Stimulated activated CD8-positive, alpha-beta memory T cell treated with anti-CD3 and anti-CD28 coated beads, Interleukin-4, amount 100 ng/mL, for 1 hour (primary cell): ENCODE measurements at places on chromosomes 1 and 21.

DNA sequence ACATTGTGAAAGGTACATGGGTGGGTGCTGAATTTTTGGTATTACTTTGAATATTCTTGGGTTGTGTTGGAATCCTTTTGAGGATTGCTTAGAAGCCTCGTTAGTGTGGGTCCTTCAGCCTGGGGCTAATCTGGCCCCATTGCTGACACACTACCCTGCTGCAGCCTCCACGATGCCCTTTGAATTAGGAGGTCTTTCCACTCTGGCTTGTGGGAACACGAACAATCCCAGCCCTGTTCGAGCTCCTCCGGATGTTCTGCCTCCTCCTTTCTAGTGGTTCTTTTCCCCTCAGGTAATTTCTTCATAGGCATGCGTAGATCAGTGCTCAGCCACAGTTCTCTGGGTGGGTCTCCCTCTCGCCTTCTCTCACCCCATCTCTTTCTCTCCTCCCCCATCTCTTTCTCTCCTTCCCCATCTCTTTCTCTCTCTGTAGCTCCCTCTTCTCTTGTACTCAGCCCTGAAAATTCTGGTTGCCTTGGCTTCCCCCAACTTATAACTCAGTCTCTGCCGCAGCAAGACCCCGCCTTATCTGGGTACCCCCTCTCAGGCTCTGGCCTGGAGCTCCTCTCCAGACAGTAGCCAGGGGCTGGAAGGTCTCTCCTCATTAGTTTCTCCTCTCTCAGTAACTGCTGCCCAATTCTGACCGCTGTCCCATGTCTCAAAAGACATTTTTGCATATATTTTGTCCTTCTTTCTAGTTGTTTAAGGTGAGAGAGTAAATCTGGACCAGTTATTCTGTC lies 46.0 kb upstream of the SLC19A1 start:
- no peak for DNase-seq

GRCh38 chr1:175274368-175274767 lies 81.8 kb upstream of the KIAA0040 start:
- no peak for DNase-seq

DNA sequence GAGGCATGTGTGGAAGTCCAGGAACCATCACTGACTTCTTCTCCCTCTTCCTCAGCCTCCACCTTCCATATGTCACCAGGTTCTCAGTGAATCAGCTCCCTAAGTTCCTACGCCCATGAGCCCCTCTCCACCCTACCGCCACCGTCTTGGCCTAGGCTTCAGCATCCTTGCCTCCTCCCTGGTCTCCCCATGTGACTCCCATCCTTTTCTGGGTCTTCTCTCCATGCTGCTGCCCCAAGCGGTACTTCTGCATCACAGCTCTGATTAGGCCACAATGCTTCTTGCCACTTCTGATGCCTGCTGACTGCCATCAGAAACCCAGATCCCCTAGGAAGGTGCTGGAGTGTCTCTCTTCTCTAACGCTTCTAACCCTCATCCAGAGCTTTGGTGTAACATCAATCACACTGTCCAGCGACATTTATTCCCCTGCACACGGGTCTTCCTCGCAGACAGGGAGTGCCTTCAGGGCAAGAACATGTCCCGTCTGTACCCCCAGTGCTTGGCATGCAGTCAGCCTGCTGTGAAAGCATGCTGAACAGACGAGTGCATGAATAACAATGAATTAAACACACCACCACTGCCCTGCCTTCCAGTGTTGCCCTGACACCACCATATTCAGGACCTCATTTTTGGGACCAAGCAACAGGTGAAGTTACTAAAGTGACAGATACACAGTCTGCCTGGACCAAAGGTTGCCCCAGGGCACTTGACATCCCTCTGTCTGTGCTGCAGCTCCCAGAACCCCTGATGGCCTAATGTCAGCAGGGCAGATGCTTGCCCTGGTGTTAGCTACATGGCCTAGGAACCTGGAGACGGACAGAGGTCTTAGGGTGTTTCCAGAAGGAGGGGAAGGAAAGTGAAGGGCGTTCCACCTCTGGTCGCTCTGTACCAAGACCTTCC lies 158.7 kb upstream of the EDN2 start:
- no peak for DNase-seq

GRCh38 chr1:99170516-99170915 lies 93.8 kb upstream of the PLPPR4 start:
- DNase-seq: no peak

GRCh38 chr1:236164273-236164672 lies 21.9 kb downstream of the GPR137B start:
- DNase-seq: no peak

GRCh38 chr1:68958958-68959357 lies 462.1 kb upstream of the DEPDC1 start:
- DNase-seq: no peak

DNA sequence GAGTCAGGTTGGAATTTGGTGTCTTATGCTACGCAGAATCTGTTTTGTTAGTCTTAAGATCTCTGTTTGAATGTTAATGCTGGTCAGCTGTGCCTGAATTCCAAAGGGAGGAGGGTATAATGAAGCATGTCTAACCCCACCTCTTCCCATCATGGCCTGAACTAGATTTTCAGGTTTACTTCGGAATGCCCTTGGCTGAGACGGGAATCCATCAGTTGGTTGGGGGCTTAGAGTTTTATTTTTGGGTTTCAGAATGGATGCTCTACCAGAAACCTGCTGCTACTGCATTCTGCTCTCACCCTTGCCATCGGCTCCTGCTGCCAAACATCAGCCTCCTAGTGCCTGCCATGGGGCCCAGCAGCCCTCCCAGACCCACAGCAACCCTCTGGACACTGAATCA lies 24.1 kb upstream of the ETV3 start:
- DNase-seq: no peak

- no peak for DNase-seq
These were observed 37.8 kb upstream of the S1PR1 start for GRCh38 chr1:101198842-101199636.

GRCh38 chr1:94579876-94580294 lies 38.3 kb upstream of the F3 start:
- no peak for DNase-seq

GRCh38 chr1:229231754-229232119 lies 39.2 kb upstream of the RAB4A start:
- DNase-seq: no peak

DNA sequence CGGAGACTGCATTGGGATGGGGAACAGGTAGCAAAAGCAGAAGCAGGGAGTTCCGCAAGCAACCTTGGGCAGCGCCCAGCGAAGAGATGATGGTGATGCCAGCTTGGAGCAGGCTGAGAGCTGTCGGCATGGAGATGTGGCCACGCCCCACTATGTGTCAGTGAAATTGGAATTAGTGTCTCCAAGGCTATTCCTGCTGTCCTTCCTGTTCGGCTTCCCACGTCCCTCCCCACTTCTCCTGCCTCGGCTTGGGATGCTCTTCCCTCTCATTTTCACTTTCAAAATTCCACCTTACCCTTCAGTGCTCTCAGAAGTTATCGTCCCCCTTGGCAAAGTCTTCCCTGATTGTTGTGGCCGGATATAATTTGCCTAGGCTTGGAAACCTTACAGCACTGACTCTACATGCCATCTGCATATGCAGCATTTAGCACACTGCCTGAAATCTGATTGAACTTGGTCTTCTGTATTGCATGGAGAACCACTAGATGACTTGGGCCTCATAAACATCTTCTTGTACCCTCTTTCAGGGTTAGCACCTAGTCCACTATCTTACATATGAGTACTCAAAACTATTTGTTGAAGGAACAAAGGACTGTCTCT lies 270.7 kb upstream of the RUNX1 start:
- no peak for DNase-seq

DNA sequence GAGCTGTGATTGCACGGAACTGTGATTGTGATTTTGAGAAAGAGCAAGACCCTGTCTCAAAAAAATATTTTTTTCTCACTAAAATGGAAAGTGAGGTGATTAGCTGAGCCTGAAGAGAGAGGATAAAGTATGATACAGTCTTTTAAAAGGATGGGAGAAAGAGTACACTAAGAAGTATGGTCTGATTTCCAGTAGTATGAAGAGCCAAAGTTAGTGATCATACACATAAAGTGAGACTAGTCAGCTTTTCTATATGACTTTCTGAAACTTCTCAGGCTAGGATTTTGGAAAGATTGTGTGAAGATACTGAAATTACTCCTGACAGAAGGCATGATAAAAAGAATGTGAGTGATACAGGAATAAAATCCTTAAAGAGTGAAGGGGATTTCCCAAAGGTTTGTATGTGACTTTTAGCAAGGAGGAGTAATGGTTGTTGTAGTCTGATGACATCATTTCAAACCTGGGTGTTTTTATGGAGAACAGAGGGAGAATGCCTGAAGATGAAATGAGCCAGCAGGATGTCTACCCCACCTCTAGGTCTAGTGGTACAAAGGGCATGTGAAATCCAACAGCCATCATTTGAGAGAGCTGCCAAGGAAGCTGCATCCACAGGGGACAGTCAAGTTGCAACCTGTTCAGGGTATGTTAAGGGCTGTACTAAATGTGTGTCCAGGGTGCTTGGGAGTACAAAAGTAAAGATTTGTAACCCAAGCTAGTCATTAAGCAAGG lies 157.7 kb downstream of the PIK3R3 start:
- no peak for DNase-seq

- no peak for DNase-seq
These were observed 78.3 kb upstream of the KCNK2 start for GRCh38 chr1:215004121-215004827.

DNA sequence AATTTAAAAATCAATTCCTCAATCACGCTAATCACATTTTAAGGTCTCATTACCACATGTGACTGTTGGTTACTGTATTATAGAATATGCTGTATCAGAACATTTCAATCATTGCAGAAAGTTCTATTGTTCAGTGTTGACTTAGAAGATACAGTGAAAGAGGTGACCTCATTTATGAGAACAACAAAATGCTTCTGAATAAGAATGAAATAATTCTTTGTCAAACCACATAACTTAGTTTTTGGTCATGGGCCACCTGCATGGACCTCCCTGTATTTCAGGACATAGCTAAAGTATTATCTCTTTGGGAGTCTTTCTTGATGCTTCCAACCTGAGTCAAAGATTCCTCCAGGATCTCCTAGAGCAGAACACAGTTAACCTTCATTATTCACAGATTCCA lies 22.3 kb downstream of the MFSD2A start:
- DNase-seq: no peak

- no peak for DNase-seq
These were observed 17.3 kb upstream of the C1orf159 start for GRCh38 chr1:1132956-1133750.

- DNase-seq: no peak
These were observed 22.8 kb upstream of the TIAM1 start for GRCh38 chr21:31366825-31367224.

DNA sequence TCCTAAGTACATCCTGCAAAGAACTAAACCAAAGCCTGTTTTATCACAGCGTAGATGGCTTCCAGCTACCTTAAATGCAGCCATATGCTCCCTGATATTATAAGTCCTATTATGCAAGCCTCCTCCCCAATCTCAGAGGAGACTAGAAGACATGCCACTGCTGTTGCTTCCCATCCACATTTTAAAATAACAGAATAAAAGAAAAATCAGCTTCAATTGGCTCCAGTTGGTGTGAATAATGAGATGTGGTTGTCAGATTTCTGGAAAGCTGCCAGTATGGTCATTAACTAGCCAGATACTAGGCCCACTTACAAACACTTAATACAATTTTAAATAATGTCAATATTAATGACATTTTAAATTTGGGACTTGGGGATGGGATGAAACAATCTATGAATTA lies 25.7 kb downstream of the WARS2 start:
- no peak for DNase-seq

GRCh38 chr1:243447347-243447746 lies 191.5 kb downstream of the SDCCAG8 start:
- no peak for DNase-seq

DNA sequence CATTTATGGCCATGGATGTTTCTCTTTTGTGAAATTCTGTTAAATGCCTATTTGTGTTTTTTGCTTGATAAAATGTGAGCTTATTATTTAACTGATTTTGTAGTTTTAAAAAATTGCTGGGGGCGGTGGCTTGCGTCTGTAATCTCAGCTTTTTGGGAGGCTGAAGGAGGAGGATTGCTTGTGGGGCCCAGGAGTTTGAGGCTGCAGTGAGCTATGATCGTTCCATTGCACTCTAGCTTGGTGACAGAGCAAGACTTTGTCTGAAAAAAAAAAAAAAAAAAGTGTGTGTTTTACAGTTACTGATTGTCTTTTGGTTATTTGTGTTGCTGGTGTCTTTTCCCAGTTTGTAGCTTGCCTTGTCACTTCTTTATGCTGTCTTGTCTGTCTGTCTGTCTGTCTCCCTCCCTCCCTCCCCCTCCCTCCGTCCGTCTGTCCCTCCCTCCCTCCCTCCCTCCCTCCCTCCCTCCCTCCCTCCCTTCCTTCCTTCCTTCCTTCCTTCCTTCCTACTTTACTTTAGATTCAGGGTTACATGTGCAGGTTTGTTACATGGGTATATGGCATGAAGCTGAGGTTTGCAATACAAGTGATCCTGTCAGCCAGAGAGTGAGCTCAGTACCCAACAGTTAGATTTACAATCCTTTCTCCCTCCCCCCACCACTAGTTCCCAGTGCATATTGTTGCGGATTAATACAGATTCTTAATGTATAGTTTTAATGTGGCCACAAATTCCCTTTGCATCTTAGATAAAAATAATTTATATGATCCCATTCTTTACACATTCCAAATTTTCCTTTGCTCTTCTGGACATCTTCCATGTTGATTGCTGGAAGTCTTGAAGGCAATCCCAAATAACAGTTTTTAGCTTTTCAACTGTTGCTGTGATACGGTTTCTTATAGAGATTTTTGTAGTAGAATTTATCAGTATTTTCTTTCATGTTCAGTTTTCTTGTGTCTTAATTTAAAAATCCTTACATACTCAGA lies 25.1 kb downstream of the PTBP2 start:
- DNase-seq: no peak

DNA sequence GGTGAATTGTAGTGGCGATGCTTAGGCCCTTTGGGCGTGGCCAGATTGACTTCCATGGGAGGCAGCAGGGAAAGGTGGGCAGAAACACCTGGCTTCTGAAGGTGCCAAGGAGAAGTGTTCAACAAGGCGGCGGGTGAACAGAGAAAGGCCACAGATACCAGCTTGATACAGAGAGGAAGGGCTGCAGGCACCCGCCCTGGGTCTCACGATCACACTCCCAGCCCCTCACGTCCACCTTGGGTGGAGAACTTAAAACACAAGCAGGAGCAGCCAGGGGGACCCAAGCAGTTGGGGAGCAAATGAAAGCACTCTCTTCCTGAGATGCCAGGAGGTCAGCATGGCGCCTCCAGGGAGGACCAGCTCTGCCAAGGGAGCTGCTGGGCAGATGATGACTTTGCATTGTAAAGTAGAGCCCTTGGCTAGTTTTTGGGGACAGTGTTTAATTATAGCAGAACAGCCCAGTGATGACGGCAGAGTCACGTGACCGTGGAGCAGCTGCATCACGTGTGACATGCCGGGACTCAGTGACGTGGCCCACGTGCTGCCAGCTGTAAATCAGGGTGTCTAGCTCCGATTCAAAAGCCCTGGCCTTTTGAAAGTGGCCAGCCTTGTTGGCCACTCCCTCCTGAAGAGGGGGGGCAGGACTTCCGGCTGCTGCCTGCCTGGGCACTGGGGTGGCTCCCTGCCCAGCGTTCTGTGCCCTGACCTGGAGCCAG lies 19.0 kb downstream of the SLC37A1 start:
- DNase-seq: no peak

DNA sequence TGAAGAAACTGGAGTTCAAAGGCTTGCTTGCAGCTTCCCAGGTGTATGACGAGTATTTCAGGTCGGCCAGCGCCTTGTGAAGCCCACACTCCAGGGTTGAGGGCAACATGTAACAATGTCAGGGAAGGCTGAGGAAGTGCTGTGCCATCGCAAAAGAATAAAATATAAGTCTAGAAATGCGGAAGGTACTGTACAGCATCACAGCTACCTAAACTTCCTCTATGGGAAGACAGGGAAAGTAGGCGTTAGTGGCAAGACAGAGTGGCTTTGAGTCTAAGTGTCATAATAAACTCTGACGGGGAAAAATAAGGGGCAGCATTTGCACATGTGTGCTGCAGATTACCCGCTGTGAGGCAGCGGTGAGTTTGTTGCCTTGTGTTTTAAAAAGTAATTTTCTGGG lies 28.9 kb downstream of the DOP1B start:
- no peak for DNase-seq
